ENCODE measurements at places on chromosomes 13 and 19.

GRCh38 chr13:33686772-33687480, 131.0 kb upstream of the RFC3 start:
- no peak for DNase-seq

DNA sequence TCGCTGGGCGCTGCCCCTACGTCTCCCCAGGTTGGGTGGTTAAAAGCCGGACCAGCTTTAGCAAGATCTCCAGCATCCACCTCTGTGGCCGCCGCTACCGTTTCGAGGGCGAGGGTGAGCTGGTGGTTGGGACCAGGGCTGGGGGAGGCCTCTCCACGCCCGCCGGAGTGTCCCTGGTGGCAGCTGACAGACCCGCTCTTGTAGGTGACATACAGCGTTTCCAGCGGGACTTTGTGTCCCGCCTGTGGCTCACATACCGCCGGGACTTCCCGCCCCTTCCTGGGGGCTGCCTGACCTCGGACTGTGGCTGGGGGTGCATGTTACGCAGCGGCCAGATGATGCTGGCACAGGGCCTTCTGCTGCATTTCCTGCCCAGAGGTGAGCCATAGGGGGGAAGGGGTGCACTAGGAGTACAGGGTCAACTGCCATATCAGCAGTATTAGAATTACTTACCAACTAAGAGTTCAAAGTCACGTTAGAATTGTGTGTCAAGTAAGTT, 1.1 kb downstream of the ATG4D start:
- DNase-seq, result no peak

GRCh38 chr19:45791744-45792469, 738 bp downstream of the DMWD start:
- no peak for DNase-seq

- no peak for DNase-seq
Measured at GRCh38 chr13:41130356-41130755, 2.2 kb downstream of the KBTBD6 start.

- DNase-seq, result no peak
Measured at GRCh38 chr13:42039457-42039945, 8.9 kb upstream of the DGKH start.

DNA sequence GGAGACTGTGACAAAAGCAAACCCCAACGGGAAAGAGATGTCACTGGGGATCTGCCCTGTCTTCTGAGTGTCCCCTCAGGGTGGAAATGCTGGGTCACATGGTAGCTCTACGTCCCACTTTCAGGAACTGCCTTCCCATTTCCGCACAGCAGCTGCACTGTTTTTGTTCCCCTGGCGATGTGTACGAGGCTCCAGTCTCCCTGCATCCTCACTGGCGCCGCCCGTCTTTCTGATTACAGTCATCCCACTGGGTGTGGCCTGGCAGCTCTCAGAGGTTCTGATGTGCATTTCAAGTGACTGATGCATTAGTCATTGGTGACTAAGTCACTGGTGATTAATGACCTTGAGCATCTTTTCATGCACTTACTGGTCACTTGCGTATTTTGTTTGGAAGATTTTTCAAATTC, 21.2 kb downstream of the PCID2 start:
- peak; percentile 87 for DNase-seq

- DNase-seq, result no peak
Measured at GRCh38 chr19:2983351-2984214, 6.2 kb downstream of the TLE6 start.

GRCh38 chr19:39308531-39309304, 11.9 kb downstream of the LRFN1 start:
- DNase-seq, result peak; percentile 30

DNA sequence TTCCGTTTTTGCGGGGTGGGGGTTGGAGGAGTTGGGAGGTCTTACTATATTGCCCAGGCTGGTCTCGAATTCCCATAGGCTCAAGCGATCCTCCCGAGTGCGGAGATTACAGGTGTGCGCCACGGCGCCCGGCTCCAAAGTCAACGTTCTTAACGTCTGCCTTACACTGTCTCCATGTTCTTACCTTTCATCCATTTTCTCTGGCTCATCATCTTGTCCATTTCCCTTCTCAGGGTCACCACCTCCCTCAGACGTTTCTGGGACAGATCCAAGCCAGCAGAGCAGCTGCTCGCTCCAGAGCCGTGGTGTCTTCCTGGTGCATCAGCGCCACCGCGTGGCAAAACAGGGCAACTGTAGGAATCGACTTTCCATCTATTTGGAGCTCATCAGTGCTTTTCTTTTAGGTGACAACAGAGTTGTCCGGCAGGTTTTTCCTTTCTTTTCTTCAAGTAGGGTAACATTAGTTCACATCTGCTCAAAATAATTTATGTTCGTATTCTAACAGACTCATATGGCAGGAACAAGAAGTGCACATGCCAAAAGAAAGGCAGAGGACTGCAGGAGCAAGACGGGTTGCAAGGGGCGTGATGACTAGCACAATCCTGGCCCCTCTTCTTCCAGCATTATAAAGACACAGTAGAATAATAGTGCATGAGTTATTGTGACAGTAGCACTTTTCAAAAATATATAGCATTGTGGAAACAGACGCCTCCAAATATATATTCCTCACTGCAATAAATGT, 103.1 kb upstream of the ABCC4 start:
- DNase-seq, result peak; percentile 88

DNA sequence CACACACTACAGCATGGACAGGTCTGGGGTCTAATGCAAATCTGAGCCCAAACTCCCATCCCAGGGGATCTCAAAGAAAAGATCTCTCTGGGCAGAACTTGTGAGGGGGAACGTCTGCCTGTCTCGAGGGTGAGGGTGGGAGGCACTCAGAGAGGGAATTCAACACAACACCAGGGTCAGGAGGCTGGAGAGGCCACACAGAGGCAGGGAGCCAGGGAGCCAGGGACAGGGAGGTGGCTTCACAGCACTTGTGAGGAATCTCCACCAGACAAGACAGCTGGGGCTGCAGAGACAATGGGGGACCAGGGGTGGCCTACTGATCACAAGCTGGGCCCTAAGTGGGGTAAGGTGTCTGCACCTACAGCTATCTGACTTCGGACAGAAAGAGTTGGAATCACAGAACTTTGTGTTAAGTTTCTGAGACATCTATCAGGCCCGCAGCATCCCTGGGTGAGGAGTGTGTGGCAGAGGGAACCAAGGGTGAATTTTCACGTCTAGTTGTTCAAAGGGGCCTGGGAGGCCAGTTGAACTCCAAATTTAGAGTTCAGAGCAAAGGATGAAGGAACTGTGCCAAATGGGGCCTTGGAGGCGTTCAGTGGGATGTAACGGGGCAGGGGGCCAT, 12.7 kb upstream of the AKAP8L start:
- no peak for DNase-seq

DNA sequence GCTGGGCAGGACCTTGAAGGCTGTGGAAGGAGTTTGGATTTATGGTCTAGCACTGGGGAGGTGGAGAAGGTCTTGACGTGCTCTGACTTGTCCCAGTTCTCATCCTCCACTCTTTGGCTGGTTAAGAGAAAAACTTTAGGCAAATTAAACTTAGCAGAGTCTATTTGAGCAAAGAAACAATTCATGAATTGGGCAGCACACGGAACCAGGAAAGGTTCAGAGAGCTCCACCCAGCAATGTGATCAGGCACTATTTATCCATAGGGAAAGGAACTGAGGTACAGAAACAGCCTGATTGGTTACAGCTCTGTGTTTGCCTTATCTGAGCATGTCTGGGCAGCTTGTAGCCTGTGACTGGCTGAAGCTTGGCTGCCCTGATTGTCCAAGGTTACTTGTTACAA, 45.4 kb upstream of the CYP2B6 start:
- no peak for DNase-seq

DNA sequence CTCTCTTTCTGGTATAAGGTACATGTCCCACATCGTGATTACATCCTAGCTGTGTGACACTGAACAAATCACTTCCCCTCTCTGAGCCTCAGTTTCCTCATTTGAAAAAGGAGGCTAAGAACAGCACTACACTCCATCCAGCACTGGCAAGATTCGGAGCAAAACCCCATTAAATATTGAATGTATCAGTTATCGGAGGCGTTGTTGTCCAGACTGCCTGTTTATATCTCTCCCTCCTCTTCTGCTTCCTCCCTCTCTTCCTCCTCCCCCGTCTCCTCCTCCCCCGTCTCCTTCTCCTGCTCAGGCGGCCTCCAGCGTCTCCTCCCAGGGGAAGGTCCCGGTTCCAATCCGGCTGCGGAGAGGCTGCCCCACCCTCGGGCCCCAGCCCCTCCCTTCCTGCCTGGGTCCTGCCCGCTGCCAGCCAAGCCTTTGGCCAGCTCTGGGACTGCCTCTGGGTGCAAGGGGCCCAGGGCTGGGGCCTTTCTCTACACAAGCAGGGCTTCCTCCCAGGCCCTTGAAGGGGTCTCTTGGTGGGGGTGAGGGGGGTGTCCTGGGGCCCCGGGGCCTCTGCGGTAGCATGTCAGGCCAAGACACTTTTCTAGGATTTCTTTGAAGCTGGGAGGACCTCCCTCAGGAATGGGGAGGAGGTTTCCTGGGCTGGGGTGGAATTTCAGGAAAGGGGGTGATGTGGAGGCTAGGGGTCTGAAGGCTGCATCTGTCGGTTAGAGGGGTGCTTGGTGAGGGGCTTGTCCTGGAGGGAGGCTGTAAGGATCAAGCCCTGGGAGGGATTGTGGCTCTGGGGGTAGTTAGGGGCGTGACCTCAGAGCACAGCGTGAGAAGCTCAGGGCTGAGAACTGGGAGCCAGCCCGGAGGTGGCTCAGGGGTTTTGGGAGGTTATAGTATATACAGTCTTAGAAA, 1.9 kb downstream of the RRAS start:
- DNase-seq, result peak; percentile 59

- DNase-seq, result no peak
Measured at GRCh38 chr13:103039183-103039582, 27.0 kb downstream of the SLC10A2 start.

- DNase-seq, result no peak
Measured at GRCh38 chr13:24511816-24512196, 772 bp downstream of the PARP4 start.

- DNase-seq, result no peak
Measured at GRCh38 chr13:113062691-113063090, 42.9 kb upstream of the F7 start.

GRCh38 chr13:111281751-111282311, 38.6 kb upstream of the TEX29 start:
- DNase-seq, result no peak

GRCh38 chr13:99015606-99016490, 38.0 kb upstream of the DOCK9 start:
- DNase-seq, result no peak

DNA sequence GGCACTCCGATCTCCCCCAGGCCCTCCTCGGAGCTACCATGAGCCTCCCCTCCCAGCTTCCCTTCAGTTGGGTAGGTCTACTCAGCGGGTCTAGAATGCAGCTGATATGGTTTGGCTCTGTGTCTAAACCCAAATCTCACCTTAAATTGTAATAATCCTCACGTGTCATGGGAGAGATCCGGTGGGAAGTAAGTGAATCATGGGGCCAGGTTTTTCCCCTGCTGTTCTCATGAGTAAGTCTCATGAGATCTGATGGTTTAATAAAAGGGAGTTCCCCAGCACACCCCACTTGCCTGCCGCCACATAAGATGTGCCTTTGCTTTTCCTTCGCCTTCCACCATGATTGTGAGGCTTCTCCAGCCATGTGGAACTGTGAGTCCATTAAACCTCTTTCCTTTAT, 14.5 kb upstream of the DOCK9 start:
- no peak for DNase-seq

- DNase-seq, result no peak
Measured at GRCh38 chr13:76286178-76286577, 600.0 kb downstream of the KCTD12 start.

DNA sequence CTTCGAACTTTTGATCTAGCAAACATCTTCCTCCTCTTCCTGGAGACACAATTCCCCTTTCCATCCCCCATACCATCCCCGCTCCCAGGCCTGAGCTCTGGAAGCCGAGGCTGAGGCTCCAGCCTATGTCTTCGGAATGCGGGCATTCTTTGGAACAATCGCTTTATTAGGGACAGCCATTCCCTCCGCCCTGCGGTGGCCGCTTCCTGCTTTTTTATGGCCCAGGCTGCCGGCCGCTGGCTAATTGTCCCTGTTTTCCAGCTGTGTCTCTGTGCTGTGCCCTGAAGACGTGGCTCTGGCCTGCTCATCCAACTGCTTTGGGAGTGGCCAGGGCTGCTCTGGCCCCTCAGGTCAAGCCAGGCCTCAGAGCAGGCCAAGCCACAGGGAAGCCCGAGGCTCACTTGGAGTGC, 2.1 kb upstream of the CDX2 start:
- DNase-seq, result no peak

DNA sequence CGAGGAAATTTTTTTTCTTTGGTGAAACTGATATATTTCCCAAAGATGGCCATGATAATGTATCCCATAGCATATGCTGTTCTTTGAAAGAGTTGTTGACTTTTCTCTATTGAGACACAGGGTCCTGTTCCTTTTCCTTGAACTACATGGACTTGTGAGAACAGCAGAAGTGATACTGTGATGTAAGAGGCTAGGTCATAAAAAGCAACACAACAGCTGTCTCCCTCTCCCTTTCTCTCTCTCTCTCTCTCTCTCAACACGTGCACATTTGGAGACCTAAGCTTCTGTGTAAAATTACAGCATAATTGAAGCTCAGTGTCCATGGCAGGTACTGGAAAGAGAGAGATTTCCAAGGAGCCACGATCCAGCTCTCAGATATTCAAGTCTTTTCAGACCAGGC, 1712.4 kb downstream of the EFNB2 start:
- DNase-seq, result no peak

- DNase-seq, result no peak
Measured at GRCh38 chr13:35208587-35208986, 266.5 kb downstream of the NBEA start.

- DNase-seq, result no peak
Measured at GRCh38 chr19:13005861-13006370, 10.6 kb downstream of the NFIX start.

GRCh38 chr19:38838208-38838985, 6.8 kb upstream of the ECH1 start:
- no peak for DNase-seq

- DNase-seq, result no peak
Measured at GRCh38 chr19:30564551-30565011, 192.4 kb downstream of the ZNF536 start.

GRCh38 chr13:100808330-100809128, 133.9 kb upstream of the TMTC4 start:
- DNase-seq, result no peak

- DNase-seq, result no peak
Measured at GRCh38 chr13:33536601-33537000, 251.0 kb upstream of the STARD13 start.

- peak; percentile 6 for DNase-seq
Measured at GRCh38 chr13:59547950-59548349, 615.8 kb downstream of the DIAPH3 start.

GRCh38 chr13:95463531-95463930, 89.0 kb upstream of the CLDN10 start:
- DNase-seq, result peak; percentile 55

GRCh38 chr13:99431927-99432608, 69.2 kb upstream of the TM9SF2 start:
- no peak for DNase-seq

DNA sequence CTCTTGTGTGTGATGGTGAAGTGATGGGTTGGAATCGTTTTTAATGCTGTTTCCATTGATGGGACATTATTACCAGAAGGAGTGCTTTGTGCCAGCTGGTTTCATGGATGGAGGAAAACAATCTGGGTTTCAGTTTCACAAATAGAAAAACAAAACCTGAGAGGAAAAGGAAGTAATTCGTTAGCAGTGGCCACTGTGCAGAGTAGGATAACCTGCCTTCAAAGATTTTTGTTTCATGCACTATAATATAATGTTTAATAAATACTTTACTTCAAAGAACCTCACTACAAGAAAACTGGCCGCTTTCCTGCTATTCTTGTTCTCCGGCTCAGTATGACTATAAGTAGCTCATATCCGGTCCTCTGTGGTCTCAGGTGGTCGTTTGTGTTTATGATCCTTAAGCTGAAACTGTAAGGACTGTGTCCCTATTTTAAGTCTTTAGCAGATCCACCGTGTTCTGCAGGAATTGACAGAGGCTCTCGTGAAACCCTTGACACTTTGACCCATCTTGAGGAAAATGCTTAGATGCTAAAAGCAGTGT, 104.7 kb downstream of the GGACT start:
- no peak for DNase-seq
